ENCODE measurements at places on chromosomes 2 and 18.

DNA sequence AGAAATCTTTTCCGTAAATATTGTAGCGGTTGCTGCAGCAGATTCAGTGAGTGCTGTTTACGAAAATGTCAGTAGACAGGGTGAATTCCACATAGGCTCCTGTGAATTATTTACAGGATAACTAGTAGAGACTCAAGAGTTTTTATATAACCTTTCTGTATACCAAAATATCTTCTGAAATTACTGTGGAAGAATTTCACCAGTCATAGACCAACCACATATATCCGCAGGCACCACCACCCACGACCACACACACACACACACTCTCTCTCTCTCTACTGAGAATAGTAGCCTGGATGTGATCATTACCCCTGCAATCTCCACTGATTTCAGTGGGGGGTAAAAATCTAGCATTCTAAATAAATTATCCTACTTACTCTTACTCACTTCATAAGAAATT lies 341.8 kb downstream of the RBM43 start:
- DNase-seq, result no peak

DNA sequence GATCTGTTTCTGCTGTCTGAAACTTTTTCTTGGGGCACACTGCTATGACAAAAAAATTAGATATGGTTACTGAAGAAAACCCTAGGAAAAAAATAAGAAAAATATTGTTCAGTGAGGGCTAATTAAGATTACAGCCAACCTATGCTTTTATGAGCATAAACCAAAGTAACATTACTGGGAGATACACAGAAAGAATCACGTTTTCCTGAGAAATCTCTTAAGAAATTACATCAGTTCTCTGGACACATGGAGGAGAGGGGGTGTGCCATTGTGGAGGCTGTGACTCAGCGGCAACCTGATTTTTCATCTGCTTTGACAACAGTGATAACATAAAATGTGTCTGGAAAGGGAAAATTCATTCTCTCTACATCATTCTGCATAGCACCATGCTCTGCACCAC lies 13.4 kb upstream of the NMI start:
- no peak for DNase-seq

- no peak for DNase-seq
Measured at GRCh38 chr18:45116116-45116515, 435.4 kb downstream of the SETBP1 start.

DNA sequence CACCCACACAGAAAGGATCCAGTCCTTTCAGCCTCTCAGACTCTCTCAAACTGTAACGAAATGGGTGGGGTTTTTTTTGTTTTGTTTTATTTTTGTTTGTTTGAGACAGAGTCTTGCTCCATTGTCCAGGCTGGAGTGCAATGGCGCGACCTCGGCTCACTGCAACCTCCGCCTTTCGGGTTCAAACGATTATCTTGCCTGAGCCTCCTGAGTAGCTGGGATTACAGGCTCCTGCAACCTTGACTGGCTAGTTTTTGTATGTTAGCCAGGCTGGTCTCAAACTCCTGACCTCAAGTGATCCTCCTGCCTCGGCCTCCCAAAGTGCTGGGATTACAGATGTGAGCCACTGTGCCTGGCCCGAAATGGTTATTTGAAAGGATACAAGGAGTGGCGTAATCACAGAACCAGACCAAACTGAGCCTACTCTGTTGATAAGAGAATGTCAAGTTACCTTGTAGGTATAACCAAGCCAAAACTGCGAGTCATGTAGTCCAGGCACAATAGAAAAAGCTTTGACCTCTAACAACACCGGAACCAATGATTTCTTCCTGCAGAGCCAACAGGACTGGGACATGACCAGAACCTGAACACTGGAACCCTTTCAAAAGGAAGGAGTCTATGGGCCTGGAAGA lies 72.5 kb downstream of the NCAPH start:
- no peak for DNase-seq

Measured in stimulated activated CD8-positive, alpha-beta memory T cell treated with anti-CD3 and anti-CD28 coated beads, Interleukin-2, amount 100 ng/mL, for 48 hours (primary cell).